Camera-type eye (tissue), 1 donor: ENCODE measurements at places on chromosomes 2 and 18. TPM values are rescaled to one million over a fixed set of nuclear protein-coding genes. Genes with fewer than 3 reads are reported as not detected.

The ZSWIM2 gene
- total RNA-seq = not detected

The SLC9A2 gene
- 0.49 TPM for total RNA-seq

The MATN3 gene
- total RNA-seq = 0.93 TPM

The SUCLG1 gene
- total RNA-seq = 53.5 TPM

The TDRD15 gene
- not detected for total RNA-seq

The TWIST2 gene
- total RNA-seq = 12.3 TPM

The IL36A gene
- not detected for total RNA-seq

The ZFAND2B gene
- 22.6 TPM for total RNA-seq
